Natural killer cell (primary cell): ENCODE measurements at places on chromosomes 3 and 15.

DNA sequence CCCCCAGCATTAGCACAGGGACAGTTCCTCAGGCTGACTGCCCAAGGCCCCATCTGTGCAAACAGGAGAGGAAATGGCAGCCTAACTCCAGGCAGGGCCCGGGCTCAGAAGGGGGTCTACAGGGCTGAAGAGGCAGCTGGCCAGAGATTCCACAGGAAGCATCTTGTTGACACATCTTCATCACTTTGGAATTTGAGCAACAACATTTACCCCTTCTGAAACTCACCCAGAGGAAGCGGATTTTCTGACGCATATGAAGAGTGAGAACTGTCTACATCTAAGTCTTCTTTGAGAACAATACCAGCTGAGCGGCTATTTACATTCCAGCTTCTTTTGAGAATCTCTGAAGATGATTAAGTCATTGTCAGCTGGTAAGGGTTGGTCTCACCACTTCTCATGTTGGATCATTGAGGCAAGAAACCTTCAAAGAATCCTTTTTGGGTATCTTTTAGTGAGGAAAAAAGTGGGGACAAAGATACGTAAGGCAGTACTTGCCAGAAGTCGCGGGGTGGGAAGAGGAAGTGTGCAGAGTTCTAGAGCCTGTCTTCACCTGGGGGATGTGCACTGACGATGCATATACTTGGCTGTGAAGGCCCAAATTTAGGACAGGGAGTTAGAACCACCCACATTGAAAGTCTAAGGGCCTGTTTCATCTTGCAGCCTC, 25.4 kb upstream of the SRP14 start:
- no peak for DNase-seq

DNA sequence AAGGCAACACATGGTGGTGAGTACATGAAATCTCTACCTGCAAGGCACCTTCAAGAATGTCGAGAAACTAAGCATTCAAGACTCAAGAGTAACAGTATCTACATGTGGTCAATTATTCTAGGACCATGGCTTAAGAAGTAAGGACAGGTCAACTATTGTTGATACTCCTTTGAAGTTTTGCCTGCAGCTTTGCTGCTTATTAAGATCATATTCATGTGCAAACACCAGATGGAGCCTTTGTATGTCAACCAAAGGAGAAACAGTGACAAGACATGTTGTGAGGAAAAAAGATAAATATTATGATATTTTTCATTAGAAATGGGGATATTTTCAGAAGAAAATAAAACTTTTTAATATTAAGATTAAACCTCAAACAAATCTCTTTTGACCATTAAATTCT, 52.3 kb upstream of the FGF7 start:
- no peak for DNase-seq

GRCh38 chr15:66072616-66073361, 180.8 kb downstream of the MEGF11 start:
- DNase-seq = no peak

- DNase-seq = no peak
Measured at GRCh38 chr3:190867071-190867470, 4.6 kb upstream of the GMNC start.
